ENCODE measurements at places on chromosomes 4 and X.

- DNase-seq = no peak
These were observed 180.7 kb downstream of the PDGFC start for GRCh38 chr4:156790866-156791265.

- DNase-seq = no peak
These were observed 344.0 kb upstream of the EPHA5 start for GRCh38 chr4:66014146-66014765.

GRCh38 chr4:167052631-167053091 is 181.6 kb downstream of the SPOCK3 start:
- DNase-seq = no peak

- no peak for DNase-seq
These were observed 25.7 kb downstream of the USP53 start for GRCh38 chr4:119238068-119238722.

- DNase-seq = peak; percentile 52
These were observed 78.7 kb upstream of the DCLK2 start for GRCh38 chr4:149999485-150000074.

- peak; percentile 41 for DNase-seq
These were observed 201.1 kb upstream of the BCOR start for GRCh38 chrX:40298572-40299479.

DNA sequence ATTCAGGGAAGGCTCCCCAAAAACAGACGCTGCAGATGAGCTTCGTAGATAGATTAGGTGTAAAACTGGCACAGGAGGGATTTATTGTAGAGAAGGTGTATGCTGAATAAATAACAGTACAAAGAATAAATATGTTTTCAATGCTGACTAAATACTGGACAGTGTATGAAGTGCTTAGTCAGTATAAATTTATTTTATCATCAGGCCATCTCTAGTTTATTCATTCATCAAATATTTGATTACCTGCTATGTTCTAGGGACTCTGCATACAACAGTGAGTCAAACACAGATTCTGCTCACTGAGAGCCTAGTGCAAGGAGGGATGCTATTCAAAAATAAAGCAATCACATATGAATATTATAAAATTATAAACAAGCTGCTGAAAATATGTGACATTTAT is 63.6 kb upstream of the TSPAN5 start:
- DNase-seq = no peak

DNA sequence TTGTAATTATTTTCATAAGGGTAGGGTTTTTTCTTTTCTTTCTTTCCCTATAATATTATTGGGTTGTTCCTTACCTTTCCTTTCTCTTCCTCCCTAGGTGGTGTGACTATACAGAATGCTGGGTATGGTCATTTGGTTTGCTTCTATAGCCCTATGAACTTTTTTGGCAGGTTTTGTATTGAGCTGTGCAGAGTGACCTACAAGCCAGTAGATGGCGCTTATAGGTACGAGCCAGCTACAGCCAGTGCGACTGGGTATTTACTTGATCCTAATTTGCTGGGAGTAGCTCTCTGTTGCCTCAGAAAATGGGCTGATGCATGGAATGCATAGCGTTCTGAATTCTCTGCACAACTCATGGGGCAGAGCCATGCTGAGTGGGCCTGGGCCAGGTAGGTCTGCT is 423.3 kb downstream of the MAGEE1 start:
- peak; percentile 19 for DNase-seq

- DNase-seq = no peak
These were observed 348.6 kb downstream of the AR start for GRCh38 chrX:67892401-67892800.

All from NB4 (cell line).